ENCODE measurements at places on chromosomes 7 and 10.
A peak's percentile ranks its signal among the peaks of the same experiment; 100 is the strongest.

DNA sequence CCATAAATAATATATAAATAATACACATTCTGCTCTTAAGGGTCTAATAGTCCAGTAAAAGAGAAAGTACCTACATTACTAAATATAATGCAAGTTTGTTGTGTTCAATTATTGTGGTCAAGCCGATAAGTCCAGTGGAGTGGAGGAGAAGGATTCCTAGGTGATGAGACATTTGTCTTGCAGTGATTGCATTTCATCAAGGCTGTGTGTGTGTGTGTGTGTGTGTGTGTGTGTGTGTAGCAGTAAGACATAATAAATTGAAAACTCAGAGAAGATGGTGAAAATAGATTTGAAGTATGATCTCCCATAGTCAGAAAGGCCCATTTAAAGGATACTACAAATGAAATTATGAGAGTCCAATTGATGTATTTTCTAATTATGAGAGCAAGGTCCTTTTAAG, 192.5 kb upstream of the SEMA3C start:
- no peak for DNase-seq

DNA sequence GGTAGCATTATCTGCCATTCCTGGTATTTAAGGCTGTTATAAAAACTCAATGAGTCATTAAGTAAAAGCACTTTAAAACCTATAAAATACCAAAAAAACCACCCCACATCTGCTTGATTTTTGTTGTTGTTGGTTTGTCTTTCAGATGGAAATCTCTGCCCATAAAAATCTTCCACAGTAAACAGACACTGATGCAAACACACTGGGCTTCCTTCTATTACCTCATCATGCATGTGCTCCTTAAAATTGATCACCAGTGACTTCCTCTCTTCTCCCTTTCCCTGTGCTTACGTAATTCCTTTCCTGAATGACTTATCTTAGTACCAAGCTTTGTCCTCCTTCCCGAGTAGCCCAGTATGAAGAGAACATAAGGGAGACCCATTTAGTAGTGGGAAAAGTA, 167.2 kb downstream of the EVX1 start:
- DNase-seq, result no peak

GRCh38 chr10:60662917-60663614, 115.2 kb upstream of the CDK1 start:
- no peak for DNase-seq

DNA sequence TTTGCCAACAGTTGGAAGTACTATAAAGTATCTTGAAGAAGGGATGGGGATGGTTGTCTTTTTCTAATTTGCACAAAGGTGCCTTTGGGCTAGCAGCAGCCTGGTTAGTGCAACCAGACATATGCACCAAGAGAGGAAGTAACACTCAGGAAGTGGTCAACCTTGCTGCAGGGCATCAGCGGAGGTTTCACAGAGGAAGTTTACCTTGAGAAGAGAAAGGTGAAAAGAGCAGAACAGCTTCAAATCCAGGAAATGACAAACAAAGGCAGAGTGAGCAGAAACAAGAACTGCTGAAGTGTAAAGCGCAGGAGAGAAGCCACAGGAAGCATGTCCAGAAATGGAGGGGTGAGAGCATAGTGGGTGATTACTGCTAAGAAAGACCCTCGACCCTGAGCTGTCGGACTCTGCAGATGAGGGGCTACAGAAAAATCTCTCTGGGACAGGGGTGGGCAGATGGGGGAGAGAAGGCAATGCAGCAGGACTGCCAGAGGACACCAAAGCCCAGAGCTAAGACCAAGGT, 66.9 kb downstream of the STK17A start:
- no peak for DNase-seq

GRCh38 chr7:92671505-92672169, 81.4 kb upstream of the FAM133B start:
- no peak for DNase-seq

GRCh38 chr7:150351587-150352194, 10.3 kb upstream of the RARRES2 start:
- no peak for DNase-seq

DNA sequence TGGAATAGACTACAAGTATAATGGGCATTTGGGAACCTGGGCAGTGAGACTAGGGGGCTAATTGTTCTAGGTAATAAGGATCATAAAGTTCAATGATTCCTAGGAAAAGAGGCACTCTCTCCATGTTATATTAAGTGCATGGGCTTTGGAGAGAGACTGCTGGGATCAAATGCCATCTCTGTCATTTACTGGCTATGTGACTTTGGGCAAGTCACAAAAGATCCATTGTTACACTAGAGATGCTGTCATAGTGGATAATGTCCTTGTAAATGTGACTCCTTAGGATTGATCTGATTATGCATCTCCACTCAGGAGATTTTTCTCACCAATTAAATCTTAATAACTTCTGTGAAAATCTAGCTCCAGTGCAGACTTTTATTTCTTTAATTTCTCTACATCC, 156.3 kb upstream of the CACNA2D1 start:
- DNase-seq, result no peak

GRCh38 chr10:84193846-84194423, 402 bp upstream of the CDHR1 start:
- no peak for DNase-seq

GRCh38 chr10:21524131-21524525, 1.4 kb downstream of the SKIDA1 start:
- DNase-seq, result no peak

- DNase-seq, result no peak
These were observed 62.8 kb downstream of the PRTFDC1 start for GRCh38 chr10:24889639-24890038.

DNA sequence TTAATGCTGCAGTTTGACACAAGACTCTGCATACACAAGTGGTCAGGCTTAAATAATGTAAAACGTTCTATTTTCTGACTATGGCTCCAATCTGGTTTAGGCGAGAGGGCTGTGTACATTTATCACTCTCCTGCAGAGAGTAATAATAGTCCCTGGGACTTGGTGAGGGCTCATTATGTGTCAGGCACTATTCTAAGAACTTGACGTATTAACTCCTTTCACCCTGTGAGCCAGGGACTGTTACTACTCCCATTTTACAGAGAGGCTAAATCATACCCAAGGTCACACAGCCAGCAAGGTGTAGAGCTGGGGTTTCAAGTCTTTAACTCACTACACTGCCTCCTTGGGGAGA, 187.2 kb upstream of the LYZL2 start:
- DNase-seq, result no peak

GRCh38 chr7:38703093-38703492, 71.9 kb upstream of the AMPH start:
- no peak for DNase-seq

DNA sequence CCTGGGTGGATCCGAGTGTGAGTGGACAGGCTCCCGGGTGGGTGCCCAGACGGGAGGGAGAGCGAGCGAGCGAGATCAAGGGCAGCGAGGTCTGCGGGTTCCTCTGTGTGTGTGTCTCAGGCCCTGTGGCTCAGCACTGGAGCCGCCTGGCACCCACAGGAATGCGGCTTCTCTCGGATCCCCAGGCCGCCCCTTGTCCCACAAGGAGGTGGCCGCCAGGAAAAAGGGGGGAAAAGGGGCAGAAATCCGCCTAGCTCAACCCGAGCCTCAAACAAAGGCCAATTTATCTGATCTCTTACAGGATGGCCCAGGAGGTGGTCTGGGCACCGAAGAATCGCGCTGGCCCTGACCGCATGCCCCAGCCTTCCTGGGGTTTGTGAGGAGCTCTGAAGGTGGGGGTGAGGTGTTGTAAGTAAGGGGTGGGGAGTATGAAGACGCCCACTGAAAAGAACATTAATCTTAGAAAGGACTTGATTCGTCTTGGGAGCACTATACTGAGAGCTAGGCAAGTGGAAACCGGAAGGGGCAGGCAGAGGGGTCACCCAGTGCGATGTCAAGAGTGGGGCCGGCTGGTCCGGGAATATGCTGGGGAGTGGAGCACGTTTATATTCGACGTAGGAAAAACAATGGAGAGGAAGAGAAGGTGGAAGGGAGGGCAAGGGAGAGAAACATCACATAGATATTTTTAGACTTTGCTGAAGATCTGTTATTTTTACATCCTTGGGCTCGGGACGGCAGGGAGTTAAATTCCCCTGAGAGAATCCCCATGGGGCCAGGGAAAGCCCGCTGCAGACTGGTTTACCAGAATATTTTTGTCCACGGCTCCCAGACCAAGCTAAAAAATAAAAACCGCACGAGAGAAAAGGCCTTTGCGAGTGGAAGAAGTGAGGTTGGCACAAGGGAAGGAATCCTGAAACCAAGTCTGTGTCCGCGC, 7.2 kb downstream of the DLX5 start:
- no peak for DNase-seq

- no peak for DNase-seq
These were observed 108.9 kb downstream of the UPF2 start for GRCh38 chr10:11933577-11934223.

DNA sequence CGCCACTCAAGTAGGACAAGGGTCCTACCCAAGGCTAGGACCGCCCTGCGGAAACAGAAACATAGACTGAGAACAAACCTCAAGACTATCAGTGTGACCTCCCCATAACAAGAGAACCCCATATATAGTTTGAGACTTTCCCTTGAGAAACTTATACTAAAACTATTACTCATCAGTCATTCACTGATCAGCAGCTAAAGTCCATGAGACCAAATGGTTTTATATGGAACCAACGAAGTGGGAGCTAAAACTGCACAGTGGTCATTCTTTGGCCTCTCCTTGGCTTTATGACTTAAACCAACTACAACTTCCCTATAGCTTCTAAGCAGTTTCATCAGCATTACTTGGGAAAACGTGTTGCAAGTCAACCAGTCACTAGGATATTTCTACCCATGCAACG, 13.7 kb upstream of the ZSCAN21 start:
- no peak for DNase-seq

DNA sequence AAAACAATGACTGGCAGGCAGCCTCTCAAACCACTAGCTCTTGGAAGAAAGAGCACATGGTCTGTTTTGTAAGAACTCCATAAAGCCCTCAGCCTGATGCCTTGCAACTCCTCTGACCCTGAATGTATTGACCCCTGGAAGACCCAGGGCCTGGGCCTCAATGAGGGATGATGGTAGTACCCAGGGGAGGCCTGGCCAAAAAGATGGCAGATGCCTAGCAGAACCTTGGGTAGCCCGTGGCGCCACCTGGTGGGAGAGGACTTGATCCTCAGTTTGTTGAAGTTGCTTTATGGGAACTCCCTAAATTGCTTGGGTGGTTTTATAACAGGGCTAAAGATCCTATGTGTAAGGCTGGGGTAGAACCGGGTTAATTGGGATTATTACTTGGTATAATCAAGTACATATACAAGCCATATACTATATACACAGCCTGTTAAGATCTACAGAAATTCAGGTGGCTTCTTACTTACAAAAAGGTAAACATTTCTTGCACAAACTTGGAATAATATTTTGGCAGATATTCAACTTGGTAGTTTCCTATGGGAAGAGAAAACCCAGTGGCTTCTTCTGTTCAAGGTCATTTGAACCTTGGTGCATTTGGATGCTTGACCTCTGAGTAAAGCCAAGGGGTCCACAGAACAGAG, 95.8 kb upstream of the CACUL1 start:
- DNase-seq, result peak; percentile 35

GRCh38 chr7:26404189-26404996, 112.7 kb downstream of the SNX10 start:
- no peak for DNase-seq

DNA sequence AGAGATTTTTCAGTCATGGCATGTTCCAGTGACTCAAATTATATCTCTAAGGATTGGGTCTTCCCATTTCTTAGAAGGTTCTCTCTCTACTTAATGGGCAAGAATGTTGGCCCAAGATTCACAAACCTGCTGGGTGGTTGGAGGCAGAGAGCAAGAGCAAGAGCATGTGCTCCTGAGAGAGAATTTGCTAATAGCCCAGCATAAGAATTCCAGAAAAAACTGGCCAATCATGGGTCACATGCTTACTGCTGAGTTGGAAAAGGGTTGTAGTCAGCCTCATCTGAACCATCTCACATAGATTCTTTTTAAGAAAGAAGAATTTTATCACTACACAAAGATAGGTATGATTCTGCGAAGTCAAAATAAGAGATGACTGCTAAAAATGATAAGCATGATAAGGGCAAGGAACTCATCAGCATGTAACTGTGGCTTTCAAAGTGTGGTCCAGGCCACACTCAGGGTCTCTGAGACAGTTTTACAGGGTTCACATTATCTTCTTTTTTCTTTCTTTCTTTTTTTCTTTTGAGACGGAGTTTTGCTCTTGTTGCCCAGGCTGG, 8.2 kb upstream of the VCL start:
- no peak for DNase-seq

- DNase-seq, result no peak
These were observed 23.5 kb downstream of the ASB4 start for GRCh38 chr7:95509199-95509598.

- no peak for DNase-seq
These were observed 318.5 kb downstream of the PRPF18 start for GRCh38 chr10:13905281-13905680.

DNA sequence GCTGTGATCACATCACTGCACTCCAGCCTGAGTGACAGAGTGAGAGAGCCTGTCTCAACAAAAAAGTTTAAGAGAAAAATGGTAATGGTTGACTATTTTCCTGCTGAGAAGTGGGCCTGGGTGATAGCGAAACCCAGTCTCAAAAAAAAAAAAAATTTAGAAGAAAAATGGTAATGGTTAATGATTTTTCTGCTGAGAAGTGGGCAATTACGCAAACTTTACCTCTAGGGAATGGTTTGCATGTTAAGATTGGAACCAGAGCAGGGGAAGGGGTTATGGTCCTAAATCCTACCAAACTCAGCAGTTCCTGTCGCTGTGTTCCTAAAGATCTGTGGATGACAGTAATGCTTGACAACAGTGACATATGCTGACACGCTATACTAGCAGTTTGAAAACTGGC, 130.5 kb upstream of the RHEB start:
- no peak for DNase-seq

- no peak for DNase-seq
These were observed 2.4 kb upstream of the CCDC6 start for GRCh38 chr10:59908808-59909143.

- DNase-seq, result no peak
These were observed 66.9 kb downstream of the MYO3A start for GRCh38 chr10:26000971-26001370.

- no peak for DNase-seq
These were observed 52.7 kb upstream of the VIPR2 start for GRCh38 chr7:159197066-159197975.

GRCh38 chr10:79026341-79026761, 42.4 kb upstream of the ZMIZ1 start:
- DNase-seq, result no peak

- no peak for DNase-seq
These were observed 29.7 kb downstream of the AP3M1 start for GRCh38 chr10:74120911-74121310.

- DNase-seq, result no peak
These were observed 124.2 kb downstream of the ARHGAP22 start for GRCh38 chr10:48480397-48481374.

- DNase-seq, result no peak
These were observed 1.8 kb downstream of the SNCG start for GRCh38 chr10:86960003-86960862.

GRCh38 chr10:6274040-6274439, 71.3 kb downstream of the PFKFB3 start:
- DNase-seq, result no peak

DNA sequence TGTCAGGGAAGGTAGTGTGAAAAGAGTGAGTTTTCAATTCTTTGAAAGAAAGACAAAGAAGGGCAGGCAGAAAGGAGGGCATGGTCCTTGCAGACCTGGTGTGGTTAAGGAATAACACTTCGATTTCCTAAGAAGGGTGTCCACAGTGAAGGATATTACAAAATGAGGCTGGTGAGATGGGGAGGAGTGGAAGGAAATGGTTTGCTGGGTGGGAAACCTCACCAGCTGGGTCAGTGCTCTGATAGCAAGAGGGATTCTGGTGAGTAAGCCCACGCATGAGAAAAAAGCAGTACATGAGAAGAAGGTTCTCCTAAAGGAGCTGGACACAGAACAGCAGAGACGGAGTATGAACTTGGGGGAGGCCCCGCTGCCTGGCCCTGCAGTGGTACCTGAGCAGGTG, 230.6 kb upstream of the PLXNA4 start:
- no peak for DNase-seq

All from activated T-helper 1 cell treated with anti-CD3 and anti-CD28 coated beads, Interleukin-2, amount 50 U/mL, for 16 hours (primary cell).